ENCODE measurements at places on chromosomes 3 and 15.

DNA sequence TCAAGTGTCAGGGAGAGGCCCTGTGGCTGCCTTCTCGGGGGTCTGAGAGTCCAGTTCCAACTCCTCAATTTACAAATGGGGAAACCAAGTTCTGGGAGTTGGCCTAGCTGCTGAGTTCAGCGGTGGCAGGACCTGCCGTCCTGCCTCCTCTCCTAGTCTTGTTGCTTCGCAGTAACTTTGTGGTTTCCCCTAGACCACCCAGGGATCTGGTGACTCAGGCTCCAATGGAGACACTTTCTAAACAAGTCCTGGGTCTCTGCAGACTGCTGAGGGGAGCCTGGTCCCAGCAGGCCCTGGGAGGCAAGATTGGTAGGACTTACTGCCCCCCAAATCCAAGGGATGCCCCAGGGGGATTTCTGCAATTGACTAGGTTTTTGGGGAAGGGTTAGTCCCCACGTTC lies 83.6 kb downstream of the SMAD6 start:
- no peak for DNase-seq

DNA sequence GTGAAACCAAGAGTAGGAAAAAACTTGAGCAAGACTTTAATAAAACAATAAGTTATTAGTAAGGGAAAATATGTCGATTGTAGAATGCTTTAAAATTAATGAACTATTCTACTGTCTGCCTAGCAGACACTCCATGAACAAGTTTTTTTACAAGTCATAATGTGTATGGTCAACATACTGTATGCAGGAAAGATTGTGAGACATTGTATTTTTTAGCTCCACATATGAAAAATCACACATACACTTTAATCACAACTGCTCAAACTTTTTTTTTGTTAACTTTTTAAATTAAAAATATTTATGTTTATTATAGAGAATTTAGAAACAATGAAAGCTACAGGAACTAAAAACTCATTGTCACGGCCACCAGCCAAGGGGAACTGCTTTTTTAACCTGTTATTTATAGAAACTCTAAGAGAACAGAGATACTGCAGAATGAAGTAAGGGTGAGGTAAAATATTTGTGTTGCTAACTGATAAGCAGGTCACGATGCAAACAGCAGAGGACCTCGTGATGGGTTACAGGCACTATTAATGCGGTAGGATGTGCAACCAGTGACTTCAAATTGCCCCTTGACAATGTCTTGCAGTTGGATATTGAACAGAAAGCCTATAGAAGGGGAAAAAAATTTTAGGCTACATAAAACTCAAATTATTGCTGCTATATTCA lies 53.0 kb downstream of the THSD4 start:
- no peak for DNase-seq

DNA sequence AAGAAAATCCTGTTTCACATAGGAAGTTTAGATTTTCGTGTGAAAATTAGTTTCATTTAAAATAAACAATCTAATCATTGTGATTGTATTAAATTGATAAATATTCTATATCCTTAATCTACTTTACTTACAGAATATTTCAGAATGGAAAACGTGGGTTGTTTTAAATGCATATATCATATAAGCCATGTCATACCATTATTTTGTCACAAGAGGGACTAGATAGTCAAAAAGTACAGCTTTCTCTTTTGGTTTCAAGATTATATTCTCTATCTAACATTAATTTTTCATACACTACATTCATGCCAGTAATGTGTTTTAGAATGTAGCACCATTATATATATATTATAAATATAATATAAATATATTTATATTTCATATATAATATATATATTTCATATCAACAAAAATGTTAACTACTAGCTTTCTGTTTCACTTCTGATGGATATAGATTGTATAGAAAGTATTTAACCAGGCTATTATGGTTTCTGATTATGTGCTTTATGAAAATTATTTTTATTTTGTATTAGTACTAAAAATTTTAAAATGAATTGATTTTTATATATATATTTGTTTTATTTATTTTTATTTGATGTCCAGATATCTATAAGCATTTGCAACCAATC lies 45.3 kb downstream of the OSTN start:
- no peak for DNase-seq

DNA sequence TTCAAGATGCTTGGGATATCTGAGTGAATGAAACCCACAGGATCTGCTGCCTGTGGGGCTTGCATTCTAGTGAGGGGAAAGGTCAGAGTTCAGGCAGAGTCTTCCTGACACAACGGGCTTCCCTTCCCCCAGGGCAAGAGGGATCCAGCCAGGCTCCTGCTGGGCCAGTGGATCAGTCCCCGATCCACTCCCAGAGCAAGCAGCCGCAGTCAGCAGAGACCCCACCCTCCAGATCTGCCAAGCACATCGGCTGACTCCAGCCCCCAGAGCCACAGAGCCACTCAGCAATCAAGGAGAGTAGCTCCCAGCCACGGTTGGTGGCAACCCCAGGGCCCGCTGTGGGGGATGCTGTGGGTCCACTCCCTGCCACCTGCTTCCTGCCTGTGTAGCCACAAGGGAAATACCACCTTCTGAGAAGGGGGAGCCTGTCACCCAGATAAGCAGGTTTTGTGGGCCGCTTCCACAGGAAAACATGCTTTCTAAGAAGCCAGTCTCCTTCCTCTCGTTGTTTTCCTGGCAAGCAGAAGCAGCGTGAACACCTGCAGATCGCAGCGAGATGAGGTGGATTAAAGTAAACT lies 44.9 kb downstream of the CPN2 start:
- peak; percentile 66 for DNase-seq

- DNase-seq, result no peak
Measured at GRCh38 chr15:20351448-20351971, 190.1 kb downstream of the GOLGA6L6 start.

DNA sequence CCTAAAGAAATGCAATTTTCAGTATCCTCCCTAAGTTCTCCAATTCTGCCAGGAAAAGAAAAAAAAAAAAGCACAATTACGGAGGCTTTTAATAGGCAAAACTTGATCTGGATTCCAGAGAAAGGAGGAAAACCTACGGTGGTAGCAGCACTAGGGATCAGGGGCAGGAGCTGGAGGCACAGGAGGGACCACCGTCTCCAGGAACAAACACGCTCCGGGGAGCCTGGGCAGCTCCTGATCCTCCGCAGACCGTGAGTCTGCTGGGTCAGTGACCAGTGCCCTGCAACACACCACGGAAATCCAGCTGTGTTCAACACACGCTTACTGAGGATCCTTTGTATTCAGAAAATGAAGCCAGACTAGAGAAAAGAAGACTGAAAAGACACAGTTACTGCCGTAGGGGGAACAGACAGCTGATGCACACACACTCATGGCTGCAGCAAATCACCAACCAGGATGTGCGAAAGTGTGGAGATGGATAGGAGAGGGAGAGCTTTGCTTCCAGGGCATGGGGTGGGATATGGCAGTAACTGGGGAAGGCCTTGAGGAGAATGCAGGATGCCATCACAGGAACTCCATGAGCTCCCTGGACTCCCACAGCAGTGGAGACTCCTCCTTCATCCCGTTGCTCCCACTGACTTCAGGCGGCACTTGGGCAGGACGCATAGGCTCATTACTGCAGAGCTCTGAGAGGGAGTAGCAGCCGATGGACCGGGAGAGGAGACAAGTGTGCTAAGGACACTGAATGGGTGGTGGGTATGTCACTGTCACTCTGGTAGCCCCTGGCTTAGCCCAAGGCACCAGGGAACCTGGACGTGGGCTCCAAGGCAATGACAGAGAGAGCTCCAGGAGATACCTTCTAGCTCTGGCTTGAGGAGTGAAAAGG lies 167.0 kb downstream of the ATP10A start:
- no peak for DNase-seq

DNA sequence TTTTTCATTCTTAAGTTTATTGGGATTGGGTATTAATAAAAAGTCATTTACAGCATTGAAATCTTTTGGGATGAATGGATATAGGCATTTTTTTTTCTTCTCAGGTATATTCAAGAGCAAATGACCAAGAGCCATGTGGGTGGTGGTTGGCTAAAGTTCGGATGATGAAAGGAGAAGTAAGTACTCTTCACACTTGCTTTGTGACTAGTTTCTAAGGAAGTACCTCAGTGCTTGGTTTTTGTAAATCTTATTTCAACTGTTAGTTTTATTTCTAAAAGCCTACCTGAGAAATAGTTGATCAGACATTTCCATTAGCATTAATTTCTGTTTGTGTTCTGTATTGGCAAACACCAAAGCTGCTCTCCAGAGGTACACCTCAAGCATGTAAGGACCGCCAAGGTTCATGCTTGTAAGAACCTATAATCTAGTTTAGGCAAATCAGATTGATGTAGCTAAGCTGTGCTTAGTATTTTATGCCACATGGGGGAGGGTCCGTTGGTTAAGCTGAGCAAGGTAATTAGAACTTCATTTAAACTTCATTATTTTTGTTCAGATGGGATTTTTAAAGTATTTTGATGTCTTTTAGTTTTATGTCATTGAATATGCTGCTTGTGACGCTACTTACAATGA lies 35.4 kb downstream of the FXR1 start:
- DNase-seq, result no peak
